ENCODE measurements at places on chromosomes 2 and 18. TPM values are rescaled to one million over a fixed set of nuclear protein-coding genes. Genes with fewer than 3 reads are reported as not detected.
A peak's percentile ranks its signal among the peaks of the same experiment; 100 is the strongest.

The SLC38A11 gene
- 0.61 TPM for polyA plus RNA-seq

The GLI2 gene
- 8.1 TPM for polyA plus RNA-seq

The SPAG16 gene
- 19.8 TPM for polyA plus RNA-seq

The TEKT4 gene
- not detected for polyA plus RNA-seq

The CRYBA2 gene
- polyA plus RNA-seq: not detected

The HOXD4 gene
- 5.1 TPM for polyA plus RNA-seq

The ASB18 gene
- polyA plus RNA-seq: 6.3 TPM

- no peak for DNase-seq
Observed at GRCh38 chr2:74387346-74387745, 7.2 kb upstream of the DCTN1 start.

DNA sequence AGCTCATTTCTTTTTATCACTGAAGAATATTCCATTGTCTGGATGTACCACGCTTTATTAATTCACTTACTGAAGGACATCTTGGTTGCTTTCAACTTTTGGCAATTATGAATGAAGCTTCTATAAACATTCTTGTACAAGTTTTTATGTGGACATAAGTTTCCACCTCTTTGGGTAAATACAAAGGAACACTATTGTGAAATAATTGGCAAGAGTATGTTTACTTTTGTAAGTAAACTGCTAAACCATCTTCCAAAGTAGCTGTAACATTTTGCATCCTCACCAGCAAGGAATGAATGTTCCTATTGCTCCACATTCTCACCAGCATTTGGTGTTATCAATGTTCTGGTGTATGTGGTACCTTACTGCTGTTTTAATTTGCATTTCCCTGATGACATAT is 15.8 kb upstream of the VWC2L start:
- DNase-seq: no peak

DNA sequence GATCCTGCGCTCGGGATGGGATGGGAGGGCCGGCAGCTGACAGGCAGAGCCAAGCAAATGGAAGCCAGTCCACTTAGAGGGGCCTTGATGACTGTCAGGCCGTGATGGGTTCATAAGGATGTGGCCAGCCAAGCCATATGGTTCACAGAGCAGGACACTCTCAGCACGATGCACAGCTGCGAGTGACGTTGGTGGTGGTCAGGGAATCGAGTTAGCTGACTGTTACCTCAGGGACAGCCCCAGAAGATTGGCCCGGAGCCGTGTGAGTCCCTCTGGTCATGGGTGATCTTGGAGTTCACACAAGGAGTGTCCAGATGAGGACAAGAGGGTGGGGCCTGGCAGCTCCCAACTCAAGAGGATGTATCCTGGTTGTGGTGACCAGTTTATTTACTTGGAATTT is 70.2 kb downstream of the TPGS2 start:
- peak; percentile 2 for DNase-seq

- DNase-seq: peak; percentile 39
Observed at GRCh38 chr2:216341121-216341520, 31.2 kb downstream of the MARCHF4 start.

DNA sequence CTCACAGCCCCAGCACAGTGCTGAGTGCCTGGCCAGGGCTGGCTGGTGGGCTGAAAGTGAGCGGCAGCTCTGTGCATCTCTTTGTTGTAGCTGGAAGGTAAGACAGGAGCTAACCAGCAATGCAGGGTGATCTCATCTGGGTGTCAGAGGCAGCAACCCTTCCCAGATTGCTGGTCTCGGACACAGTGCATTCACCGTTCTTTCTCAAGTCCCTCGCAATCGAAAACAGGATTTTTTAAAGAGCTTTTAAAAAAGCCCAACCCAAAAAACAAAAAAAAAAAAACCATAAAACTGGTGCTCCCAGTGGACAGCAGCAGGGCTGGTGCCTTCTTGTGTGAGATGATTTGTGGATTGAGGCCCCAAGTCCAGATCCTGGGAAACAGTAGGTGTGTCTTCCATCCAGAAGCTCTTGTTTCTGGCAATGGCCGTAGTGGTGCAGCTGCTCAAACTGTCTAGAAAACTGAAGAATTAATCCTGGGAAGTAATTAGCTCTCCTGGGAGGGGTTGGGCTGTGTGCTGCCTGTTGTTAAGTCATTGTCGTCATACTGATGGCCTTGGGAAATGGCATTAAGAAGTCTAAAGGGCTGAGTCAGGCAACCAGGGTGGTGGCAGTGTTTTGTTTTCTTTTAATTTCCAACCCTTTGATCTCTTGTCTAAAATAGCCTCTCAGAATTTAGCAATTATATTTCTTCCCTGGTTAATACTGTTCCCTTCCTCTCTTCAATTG is 156.7 kb downstream of the KLHL29 start:
- DNase-seq: peak; percentile 67

- peak; percentile 54 for DNase-seq
Observed at GRCh38 chr2:204681412-204681811, 136.1 kb downstream of the PARD3B start.

DNA sequence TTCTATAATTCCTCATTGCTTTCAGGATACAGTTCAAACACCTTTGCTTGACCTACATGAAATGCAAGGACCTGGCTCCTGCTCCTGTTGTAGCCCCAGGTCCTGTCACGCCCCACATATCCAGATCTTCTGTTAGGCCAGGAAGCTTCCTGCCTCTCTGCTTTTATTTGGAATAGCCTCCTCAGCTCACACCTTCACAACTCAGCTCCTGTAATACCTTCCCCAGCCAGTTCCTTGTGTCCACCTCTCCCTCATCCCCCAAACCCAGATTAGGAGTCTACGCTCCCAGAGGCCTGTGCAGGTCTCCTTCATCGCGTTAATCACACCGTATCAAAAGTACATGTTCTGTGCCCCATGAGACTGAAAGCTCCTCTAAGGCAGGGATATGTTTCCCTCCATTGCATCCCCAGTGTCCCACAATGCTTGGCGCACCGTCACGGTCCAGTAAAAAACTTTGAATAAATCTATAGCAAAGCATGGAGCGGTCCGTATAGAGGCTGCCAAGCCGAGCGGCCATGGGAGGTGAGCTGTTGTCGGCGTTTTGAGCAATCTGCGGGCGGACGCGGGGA is 371 bp downstream of the MDH1B start:
- no peak for DNase-seq

- no peak for DNase-seq
Observed at GRCh38 chr2:13654416-13654815, 937.7 kb downstream of the TRIB2 start.

DNA sequence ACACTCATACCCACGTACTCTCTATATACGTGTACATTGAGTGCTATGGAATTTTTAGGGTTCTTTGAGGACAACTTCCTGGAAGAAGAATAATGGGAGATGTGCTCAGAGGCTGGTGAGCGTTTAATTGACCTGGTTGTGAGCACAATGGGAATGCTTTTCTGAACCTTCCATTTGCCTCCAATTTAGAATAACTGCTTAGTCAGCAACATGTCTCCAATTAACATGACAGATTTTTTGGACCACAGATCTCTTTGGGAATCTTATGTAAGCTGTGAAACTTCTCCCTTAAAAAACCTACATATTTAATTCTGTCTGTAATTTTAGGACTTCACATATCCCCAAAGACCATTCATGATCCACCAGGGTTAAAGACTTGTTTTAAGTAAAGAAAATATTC is 166.7 kb upstream of the TNP1 start:
- DNase-seq: no peak

GRCh38 chr2:130871843-130872740 is 35.4 kb downstream of the ARHGEF4 start:
- no peak for DNase-seq

DNA sequence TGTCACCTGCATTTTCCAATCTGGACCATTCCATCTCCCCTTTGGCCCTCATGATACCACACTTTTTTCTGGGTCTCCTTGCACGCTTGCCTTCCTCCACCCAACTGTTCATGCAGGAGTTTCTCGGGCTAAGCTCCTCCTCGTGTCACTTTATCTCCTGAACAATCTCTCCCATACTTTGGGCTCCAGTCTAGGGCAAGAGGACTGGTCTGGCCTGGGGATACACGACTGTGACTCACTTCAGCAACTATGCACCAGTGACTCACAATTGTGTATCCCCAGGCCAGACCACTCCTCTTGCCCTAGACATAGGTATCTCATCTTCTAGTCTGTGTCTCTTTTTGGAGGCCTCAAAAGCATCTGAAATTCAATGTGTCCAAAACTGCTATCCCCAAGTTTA is 149.4 kb upstream of the PTPRM start:
- DNase-seq: no peak

DNA sequence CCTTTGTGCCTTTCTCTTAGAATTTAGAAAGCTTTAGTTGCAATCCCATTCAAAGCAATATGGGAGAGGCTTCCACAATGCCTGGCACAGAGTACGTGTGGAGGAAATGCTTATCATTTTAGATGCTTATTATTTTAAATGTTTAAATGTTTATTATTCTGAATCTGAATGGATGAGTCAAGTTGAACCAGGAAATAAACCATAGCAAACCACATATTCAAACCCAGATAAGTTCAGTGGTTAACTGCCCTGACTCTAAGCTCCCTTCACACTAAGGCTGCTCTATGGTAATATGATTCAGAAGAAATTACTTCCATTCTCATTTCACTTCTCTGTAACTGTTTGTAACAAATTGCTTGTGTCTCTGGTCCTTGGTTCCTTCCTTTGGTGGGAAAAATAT is 5.2 kb upstream of the PPP4R1 start:
- no peak for DNase-seq

DNA sequence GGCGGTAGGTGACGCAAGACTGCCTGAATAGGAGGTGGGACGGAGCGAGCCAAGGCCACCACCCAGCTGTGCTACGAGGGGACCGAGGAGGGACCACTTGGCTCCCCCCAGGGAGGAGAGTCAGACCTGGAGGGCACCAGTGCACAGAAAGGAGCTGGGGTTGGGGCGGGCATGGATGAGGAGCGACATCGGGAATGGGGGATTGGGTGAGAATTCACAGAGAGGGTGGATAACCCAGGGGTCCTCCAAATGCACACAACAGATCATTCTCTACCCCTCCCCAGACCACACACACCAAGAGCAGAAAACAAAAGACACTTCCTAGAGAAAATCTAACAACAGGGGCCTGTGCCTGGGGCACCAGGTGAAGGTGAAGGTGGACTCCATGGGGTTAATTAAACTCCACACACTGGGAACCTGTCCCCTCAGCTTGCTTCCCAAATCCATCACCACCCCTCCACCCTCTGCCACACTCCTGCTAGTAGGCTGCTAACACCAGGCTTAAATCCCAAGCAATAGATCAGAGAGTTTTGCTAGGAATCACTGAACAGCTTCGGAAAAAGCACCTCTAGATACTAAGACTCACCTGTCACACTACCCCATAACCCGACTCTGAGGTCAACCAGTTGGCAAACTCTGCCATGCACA is 274.6 kb downstream of the EIPR1 start:
- DNase-seq: no peak

DNA sequence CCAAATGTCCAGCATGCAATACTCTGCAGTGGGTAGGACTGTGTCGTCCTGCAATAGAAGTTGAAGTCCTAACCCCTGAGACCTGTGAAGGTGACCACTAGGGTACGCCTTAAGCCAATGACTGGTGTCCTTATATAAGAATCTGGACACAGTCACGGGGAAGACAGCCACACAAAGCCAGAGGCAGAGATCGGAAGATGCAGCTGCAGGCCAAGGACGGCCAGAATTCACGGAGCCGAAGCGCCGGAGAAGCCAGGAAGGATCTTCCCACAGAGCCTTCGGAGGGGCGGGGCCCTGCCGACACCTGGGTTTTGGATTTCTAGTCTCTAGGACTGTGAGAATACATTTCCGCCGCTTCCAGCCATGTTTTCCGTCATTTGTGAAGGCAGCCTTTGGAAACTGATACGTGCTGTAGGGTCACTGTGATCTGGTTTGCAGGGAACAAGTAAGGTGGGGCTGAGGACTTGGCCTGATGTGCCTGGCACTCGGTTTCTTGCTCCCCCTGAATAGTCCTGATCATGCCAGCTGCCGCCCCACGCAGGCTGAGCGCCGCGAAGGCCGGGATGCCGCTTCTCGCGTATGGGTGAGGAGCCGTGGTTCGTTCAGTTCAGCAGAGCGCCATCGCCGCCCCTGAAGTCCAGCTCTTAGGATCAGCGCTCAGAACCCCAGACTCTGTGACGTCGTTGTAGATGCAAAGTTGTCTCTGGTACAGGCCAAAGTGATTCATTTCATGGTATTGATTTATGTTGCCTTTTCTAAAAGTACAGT is 38.7 kb downstream of the PTGR3 start:
- DNase-seq: peak; percentile 86

DNA sequence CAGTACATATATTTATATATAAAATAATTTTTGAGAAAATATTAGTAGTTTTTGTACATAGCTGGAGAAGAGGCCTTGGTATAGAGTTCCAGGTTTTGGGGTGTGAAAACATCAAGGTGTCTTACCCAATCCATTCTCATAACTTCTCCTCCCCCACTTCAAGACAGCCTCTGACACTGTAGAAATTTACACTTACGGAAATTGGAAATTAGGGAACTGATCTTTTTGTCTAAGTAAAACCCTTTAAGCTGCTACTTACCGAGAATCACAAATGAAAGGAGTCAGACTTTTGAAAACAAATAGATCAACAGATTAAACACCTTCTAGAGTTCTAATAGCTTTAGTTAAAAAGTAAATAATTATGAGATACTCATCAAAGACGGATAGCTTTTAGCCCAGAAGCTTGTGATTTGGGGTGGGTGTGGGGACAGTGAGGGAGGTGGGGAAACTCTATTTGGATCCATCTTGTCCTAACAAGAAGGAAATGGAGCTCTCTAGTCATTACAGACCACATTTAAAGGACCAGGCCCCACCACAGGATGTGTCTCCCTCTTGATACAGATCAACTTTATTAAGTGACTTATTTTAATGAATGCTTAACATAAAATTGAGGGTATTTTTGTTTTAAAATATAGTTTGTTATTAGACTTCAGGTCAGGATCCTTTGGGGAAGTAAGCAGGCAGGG is 11.1 kb upstream of the FBXO11 start:
- no peak for DNase-seq

DNA sequence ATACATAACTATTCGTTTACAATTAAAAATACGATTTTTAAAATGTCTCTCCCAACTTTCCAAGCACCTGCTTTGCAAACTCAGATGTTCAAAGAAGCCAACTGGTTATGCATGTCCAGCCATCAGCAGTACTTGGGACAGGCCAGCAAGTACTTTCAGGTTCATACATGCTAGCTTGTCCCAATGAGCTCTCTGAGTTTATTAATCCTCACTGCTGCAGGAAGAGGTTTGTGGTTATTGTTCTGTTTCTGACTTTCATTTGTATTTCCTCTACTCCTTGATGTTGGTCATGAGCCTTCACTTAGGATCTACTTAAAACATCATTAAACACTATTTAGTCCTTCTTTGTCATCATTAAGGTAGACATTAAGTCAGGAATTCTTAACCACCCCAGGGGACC is 374.1 kb downstream of the LRATD1 start:
- no peak for DNase-seq

GRCh38 chr2:15732341-15733077 is 140.8 kb downstream of the DDX1 start:
- no peak for DNase-seq

Data from muscle of back (tissue), 13 donors.